B cell (primary cell): ENCODE measurements at places on chromosomes 6 and 20. TPM values are rescaled to one million over a fixed set of nuclear protein-coding genes. Genes with fewer than 3 reads are reported as not detected.

The SLC22A7 gene
- not detected in 2 replicates for total RNA-seq

DNA sequence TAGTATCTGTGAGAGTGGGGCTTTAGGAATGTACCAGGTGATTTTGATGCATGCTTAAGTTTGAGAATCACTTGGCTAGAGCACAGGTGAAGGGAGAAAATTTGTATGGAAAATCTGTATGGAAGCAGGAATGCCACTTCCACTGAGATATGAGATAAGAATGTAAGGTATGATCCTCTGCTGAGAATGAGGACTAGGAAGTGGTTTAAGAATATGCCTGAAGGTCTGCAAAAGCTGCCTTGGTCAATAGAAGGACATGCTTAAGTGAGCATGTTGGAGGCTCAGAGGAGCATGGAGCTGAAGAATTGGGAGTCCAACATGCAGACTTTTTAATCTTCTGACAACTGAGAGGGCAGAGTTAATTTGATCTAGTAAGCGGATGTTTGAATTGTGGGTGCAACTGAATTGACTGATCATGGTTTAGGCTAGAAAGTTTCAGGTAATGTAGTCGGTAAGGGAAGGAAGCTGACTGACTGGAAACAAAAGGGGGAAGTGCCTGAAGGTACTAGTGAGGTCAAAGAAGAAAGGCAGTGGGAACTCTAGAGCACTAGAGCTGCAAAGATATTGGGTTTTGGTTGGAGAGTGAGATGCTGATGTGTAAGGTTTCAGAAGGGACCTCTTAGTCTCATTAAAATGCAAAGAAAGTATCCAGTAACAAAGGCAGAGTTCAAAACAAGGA is 28.6 kb upstream of the NOTCH4 start:
- peak; percentile 58 for DNase-seq

DNA sequence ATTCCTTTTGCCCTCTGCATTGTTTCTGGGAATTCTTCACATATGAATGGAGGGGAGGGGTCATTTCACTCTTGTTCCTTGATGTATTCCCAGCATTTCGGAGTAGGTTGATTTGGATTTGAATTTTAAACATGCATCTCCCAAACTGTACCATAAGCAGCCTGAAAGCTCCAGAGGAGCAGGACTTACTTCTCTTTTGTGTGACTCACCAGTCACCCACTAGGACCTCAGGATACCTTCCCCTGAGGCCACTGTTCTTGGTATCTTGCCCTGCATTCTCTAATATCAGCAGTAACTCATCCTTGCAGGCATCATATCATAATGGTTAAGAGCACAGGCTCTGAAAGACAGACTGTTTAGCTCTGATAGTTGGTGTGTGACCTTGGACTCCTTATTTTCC is 703 bp downstream of the MRPL2 start:
- DNase-seq, result no peak

DNA sequence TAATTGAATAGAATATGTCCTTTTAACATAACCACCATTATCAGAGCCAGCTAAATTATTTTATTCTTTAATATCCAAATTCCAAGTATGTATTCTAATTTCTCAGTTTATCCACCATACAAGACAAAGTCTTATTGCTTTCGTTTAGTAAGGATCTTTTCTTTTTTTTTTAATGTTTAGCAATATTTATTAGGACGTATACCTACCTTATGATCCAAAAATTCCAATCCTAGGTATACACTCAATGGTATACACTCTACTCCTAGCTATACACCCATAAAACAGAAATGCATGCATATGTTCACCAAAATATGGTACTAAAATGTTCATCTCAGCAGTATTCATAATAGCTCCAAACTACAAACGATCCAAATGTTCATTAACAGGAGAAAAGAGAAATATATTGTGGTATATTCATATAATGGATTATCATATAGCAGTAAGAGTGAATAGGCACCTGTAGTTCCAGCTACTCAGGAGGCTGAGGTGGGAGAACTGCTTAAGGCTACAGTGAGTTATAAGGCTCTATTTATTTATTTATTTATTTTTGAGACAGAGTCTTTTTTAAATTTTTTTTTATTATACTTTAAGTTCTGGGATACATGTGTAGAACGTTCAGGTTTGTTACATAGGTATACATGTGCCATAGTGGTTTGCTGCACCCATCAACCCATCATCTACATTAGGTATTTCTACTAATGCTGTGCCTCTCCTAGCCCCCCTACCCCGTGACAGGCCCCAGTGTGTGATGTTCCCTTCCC is 17.3 kb downstream of the TNFAIP3 start:
- DNase-seq, result no peak

DNA sequence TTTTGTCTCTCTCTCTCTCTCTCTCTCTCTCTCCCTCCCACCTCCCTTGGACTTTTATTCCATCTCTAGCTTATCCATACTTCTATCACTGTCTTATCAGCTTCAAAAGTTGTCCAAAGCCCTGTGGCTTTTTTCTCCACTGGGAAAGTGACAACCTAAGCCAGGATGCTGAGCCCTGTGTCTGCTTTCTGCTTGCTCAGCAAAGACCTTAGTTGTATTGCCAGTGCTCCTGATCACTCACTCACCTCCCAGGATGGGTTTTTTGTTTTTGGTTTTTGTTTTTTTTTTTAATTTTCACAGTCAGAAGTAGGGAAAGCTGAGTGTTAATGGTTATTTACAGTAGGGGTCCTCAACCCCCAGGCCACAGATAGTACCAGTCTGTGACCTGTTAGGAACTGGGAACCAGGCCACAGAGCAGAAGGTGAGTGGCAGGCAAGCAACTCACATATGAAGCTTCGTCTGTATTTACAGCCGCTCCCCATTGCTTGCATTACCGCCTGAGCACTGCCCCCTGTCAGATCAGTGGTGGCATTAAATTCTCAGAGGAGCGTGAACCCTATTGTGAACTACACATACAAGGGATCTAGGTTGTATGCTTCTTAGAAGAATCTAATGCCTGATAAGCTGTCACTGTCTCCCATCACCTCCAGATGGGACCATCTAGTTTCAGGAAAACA is 125.0 kb upstream of the ID4 start:
- DNase-seq, result no peak

The ME1 gene
- total RNA-seq, result not detected in 2 replicates

DNA sequence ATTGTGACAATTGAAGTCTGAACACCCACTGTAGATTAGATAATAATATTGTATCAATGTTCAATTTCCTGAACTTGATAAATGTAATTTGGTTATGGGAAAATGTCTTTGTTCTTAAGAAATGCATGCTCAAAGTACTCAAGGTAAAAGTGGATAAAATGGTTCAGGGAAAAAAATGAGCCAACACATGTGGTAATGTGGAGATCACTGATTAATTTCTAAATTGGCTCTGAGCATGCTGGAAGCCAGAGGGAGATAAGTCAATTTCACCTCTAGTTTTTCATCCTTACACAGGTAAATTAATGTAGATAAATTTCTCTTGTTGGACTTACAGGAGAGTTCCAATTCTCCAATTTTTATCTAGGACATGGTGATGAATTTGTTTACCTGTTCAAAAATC is 8.0 kb upstream of the COMMD7 start:
- no peak for DNase-seq
